CD4-positive, alpha-beta memory T cell (primary cell): ENCODE measurements at places on chromosomes 4 and X. TPM values are rescaled to one million over a fixed set of nuclear protein-coding genes. Genes with fewer than 3 reads are reported as not detected.

PRRG1 gene
- not detected for total RNA-seq

SH3RF1 gene
- total RNA-seq, result not detected

- no peak overlapping the region for H3K4me3 ChIP-seq
- H3K27ac ChIP-seq, result no peak overlapping the region
- peak; percentile 14 for DNase-seq
- H3K4me1 ChIP-seq, result no peaks in the 10 kb centered on the region
- no peaks in the 10 kb centered on the region for H3K36me3 ChIP-seq
Measured at GRCh38 chr4:30769093-30769492, 48.9 kb downstream of the PCDH7 start.

GRCh38 chr4:4270529-4270928 is 19.4 kb downstream of the LYAR start:
- H3K27ac ChIP-seq, result peak overlapping the region; percentile 76
- H3K4me3 ChIP-seq, result no peak overlapping the region
- H3K36me3 ChIP-seq, result peaks cover 27% of the 10 kb centered on the region

CT45A10 gene
- not detected for total RNA-seq

TMEM150C gene
- not detected for total RNA-seq

- DNase-seq, result no peak
- H3K27ac ChIP-seq, result no peak overlapping the region
- no peaks in the 10 kb centered on the region for H3K4me1 ChIP-seq
- H3K36me3 ChIP-seq, result no peaks in the 10 kb centered on the region
- no peak overlapping the region for H3K4me3 ChIP-seq
Measured at GRCh38 chr4:99404595-99405287, 30.4 kb downstream of the ADH7 start.
